ENCODE measurements at places on chromosomes 3 and 15.

DNA sequence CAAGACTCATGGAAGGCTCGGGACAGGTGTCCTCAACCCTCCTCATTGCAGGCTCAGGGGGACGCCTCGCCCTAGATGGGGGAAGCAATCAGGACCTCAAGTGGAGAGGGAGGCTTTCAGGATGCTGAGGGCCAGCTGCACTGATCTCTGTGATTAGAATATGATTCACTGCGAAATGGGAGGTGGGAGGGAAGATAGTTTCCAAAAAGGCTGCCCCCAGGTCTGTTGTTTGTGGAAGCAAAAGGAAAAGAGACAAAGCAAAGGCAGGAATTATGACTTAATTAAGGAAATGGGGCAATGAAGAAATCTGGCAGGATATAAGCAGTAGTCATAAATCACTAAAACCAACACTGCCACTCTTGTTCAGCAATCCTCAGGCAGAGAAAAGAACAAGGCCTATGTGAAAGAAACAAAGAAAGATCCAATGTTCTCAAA lies 85.6 kb upstream of the ABHD17C start:
- no peak for DNase-seq

- DNase-seq: no peak
Measured at GRCh38 chr3:193772422-193772763, 179.4 kb downstream of the OPA1 start.

DNA sequence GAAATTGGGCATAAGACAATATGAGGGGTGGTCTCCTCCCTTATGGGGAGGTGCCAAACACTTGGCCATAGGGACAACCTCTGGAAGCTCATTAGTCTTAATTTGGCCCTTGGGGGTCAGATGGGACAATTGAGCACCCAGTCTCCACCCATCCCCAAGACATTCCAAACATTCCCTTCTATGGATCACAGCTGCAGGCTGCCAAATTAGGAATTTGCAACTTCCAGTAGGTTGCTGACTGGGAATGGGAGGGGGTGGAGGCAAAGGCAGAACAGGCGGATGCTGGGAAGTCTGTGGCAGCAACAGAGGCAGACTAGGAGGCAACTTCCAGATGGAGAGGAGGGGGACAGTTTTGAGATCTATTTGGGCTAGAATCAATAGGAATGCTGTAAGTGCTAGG lies 1.4 kb upstream of the PDHB start:
- no peak for DNase-seq

DNA sequence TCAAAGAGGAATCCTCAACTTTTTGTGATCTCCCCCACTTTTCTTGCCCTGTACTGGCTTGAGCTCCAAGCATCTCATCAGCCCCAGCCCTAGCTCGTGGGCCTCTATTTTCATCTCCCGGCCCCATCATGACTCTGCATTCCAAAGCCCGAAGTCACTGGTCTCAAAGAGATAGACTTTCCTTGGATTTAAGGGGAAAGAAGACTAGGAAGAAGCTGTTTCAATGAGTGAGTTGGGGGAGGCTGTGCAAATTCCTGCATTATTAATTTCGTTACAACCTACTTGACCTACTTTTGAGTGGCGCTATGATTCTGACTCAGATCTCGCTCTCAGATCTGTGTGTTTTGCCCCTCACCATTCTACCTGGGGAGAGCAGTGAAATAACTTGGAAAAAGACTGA lies 266.6 kb upstream of the TBL1XR1 start:
- no peak for DNase-seq

DNA sequence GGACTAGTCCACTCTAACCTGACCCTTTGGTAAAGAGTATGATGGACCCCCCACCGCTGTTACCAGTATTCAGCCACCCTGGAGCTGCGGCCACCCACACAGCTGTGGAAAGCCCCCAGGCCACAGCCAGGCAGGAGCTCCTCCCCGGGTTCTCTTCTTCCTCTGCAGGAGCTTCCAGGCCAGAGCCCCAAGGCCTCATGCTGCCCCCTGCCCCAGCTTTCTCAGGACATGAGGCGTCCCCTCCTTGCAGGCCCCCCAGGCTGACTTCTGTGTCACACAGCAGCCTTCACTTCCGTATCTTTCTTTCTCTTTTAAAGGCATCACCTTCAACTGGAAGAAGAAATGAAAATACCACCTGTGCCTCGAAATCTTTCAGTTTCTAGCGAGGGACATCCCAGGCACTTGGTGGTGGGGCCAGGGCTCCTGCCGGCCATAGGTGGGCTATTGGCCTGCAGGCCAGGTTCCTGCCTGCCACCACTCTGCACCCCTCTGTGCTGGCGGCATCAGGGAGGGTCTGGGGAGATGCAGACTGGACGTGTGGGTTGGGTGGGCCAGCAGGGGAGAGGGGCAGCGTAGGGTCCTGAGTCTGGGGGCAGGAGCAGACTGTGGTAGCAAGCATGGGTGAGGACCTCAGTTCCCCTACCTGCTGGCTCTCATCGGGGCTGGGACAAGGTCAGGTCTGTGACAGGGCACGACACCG lies 19.9 kb downstream of the KLF13 start:
- peak; percentile 47 for DNase-seq

DNA sequence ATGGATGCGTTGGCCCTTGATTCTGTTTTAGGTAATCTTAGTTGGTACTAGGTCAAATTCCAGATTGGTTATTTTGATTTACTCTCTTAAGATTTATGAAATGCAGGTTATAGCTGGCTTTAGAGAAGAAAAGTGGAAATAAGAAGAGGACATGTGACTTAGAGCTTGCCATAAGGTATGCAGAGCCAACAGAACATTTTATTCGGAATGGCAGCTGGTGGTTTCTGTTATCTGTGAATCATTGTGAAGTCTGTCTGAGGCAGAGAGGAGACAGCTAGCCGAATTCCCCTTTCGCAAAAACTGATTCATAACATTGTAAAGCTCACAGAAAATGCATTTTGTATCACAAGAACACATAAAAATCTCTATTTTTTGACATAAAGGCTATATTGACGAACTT lies 82.1 kb downstream of the FILIP1L start:
- no peak for DNase-seq

- no peak for DNase-seq
Measured at GRCh38 chr3:155391551-155391958, 98.1 kb upstream of the STRIT1 start.

- no peak for DNase-seq
Measured at GRCh38 chr3:23837691-23838090, 31.9 kb downstream of the UBE2E1 start.

All from stimulated activated naive CD4-positive, alpha-beta T cell treated with Interleukin-2 at 50 U/mL for 16 hours (primary cell).